Activated T-cell treated with anti-CD3 and anti-CD28 coated beads, Interleukin-2, amount 50 U/mL, for 72 hours (primary cell): ENCODE measurements at places on chromosomes 3 and 15. TPM values are rescaled to one million over a fixed set of nuclear protein-coding genes. Genes with fewer than 3 reads are reported as not detected.

The SCAMP5 gene
- total RNA-seq: 0.31 TPM

The C2CD4A gene
- 0.46 TPM for total RNA-seq

- no peaks in the 10 kb centered on the region for H3K4me1 ChIP-seq
- no peak overlapping the region for H3K27ac ChIP-seq
- H3K27me3 ChIP-seq: peaks cover 16% of the 10 kb centered on the region
- no peak overlapping the region for H3K4me3 ChIP-seq
These were observed 115.4 kb downstream of the IGF2BP2 start for GRCh38 chr3:185709251-185709955.

DNA sequence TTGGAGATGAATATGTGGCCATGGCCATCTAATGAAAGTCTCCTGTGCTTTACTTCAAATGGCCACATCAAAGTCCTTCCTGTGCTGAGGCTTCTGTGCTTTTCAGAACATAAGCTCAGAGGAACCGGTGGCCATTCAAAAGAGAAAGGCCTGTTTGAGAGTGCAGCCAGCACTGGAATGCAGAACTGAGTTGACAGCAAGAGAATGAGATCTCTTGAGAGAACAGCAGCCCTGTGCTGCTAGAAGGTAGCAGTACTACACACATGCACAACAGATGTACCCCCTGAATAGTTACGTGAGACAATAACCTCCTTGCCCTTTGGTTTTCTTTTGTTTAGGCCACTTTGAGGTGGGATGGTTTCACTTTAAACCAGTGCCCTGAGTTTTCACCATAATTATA lies 292.5 kb downstream of the PTPRG start:
- H3K36me3 ChIP-seq: no peaks in the 10 kb centered on the region
- no peaks in the 10 kb centered on the region for H3K27me3 ChIP-seq
- no peaks in the 10 kb centered on the region for H3K4me1 ChIP-seq

GRCh38 chr3:8970971-8971589 lies 7.8 kb upstream of the RAD18 start:
- H3K27ac ChIP-seq: no peak overlapping the region
- DNase-seq: peak; percentile 77
- H3K4me3 ChIP-seq: no peak overlapping the region
- H3K4me1 ChIP-seq: peaks cover 6% of the 10 kb centered on the region
- peaks cover 10% of the 10 kb centered on the region for H3K27me3 ChIP-seq
